Large intestine (tissue), 12 donors: ENCODE measurements at places on chromosomes 7 and 10. TPM values are rescaled to one million over a fixed set of nuclear protein-coding genes. Genes with fewer than 3 reads are reported as not detected.

The EBLN1 gene
- not detected for polyA plus RNA-seq

The SYPL1 gene
- polyA plus RNA-seq: 97.0 TPM

The SPDYE1 gene
- 0.72 TPM for polyA plus RNA-seq

The STAG3 gene
- polyA plus RNA-seq: 15.6 TPM

The MMRN2 gene
- 7.2 TPM for polyA plus RNA-seq

The PLEKHS1 gene
- polyA plus RNA-seq: 62.4 TPM

The PPIF gene
- polyA plus RNA-seq: 67.5 TPM

The HKDC1 gene
- polyA plus RNA-seq: 91.5 TPM

The SNX10 gene
- 12.6 TPM for polyA plus RNA-seq

The H2BK1 gene
- not detected for polyA plus RNA-seq
